ENCODE measurements at places on chromosomes 2 and 18. TPM values are rescaled to one million over a fixed set of nuclear protein-coding genes. Genes with fewer than 3 reads are reported as not detected.

- no peak for DNase-seq
Observed at GRCh38 chr2:49490710-49491109, 336.4 kb upstream of the FSHR start.

DNA sequence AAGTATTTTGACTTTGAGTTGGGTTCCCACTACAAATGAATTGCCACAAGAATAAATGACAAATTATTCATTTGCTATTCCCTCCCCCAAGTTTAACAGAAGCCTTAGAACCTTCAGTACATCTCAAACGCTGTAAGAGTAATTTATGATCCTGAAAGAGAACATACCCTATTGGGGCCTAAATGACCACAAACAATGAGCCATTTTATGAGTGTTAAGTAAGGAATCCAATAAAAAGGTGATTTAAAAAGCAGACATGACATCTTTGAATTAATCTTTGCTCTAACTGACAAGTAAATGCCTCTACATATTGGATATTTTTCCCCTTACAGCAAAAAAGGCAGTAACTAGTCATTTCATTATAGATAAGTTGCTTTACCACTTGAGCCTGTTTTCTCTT, 136.9 kb downstream of the NRXN1 start:
- no peak for DNase-seq

Gene LAMA3
- 7.1 TPM for total RNA-seq

DNA sequence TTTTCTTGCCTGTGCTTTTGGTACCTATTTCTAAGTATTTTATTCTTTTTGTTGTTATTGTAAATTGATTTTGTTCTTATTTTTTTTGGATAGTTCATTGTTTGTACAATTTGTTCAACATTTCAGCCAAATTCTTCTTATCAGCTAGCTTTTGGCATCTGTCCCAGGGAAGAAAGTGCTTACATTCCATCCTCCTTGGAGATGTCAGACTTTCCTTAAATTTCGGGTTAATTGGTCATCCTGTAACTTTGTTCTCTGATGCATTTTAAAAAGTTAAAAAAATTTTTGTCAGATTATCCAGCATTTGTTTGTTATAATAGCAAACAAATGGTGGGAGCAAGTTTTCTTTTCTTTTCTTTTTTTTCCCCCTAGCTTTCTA, 60.3 kb downstream of the PTH2R start:
- no peak for DNase-seq

DNA sequence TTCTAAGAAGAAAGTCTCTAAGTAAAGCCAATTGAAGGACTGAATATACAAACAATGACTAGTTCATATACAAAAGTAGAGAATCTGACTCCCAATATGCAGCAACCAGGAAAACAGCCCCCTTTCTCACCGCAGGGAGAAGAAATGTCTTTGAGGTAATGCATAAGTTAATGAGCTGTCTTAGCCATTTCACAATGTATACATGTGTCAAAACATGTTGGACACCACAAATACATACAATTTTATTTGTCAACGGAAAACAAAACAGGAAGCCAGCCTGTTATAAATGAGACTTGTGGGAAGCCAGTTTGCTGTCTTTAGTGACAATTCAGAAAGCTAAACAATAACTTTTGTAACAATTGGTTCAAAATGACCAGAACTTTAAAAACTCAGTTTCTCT, 389.2 kb downstream of the CBLN2 start:
- DNase-seq: no peak

DNA sequence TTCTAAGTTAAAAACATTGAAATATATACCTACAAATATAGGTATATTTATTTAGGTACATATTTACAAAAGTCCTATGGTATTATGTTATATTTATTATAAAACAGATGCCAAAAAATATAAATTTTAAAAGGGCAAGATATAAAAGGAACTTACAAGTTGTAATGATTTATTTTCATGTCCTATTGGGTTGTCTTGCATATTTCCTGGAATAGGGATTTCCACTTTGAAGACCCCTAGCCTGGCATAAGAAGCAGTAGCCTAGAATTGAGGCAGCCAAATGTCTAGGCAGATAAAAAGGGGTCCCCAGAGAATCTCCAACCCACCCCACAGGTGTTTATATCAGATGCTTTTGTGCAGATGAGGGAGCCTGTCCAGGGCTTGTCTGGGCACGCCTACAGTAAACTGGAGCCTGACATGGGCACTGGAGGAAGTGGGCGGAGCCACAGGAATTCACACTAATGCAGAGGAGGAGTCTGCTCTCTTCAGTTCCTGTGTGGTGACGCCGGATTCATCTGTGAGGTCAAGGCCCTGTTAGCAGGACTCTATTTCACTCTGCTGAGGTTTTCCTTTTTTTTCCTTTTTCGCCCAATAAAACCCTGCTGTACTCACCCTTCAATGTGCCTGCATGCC, 1088.9 kb upstream of the PIK3C3 start:
- DNase-seq: no peak

GRCh38 chr2:112187805-112188596, 49.8 kb downstream of the FBLN7 start:
- DNase-seq: no peak

Gene GALR1
- total RNA-seq: not detected

- no peak for DNase-seq
Observed at GRCh38 chr2:216179015-216179414, 69.9 kb downstream of the XRCC5 start.

DNA sequence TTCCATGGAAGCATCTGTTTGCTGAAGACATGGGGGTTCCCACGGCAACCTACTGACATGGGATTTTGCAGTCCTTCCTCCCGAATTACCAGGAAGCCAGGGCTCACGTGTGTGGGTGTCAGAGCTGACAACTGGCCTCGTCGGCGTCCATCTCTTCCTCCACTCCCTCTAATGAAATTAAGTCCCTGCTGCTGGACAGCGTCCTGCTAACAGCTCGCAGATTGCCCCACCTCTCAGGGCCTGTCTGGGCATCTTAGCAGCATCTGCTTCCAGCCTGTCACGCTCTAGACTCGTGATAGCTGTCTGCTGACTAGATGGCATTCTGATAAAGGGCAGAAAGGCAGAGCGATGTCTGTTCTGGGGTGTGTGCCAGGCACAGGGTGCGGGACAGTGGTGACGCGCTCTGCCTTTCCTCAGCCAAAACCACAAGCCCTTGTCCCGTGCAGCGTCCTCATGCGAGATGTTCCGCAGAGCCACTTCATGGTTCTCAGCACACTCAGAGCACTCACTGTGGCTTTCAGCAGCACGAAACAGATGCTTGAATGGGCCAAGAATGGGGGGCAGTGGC, 161.1 kb downstream of the ARL4C start:
- peak; percentile 80 for DNase-seq

Gene HOXD10
- not detected for total RNA-seq

GRCh38 chr2:11705063-11705462, 35.1 kb upstream of the NTSR2 start:
- no peak for DNase-seq

GRCh38 chr18:21548647-21549046, 51.9 kb downstream of the ESCO1 start:
- no peak for DNase-seq

DNA sequence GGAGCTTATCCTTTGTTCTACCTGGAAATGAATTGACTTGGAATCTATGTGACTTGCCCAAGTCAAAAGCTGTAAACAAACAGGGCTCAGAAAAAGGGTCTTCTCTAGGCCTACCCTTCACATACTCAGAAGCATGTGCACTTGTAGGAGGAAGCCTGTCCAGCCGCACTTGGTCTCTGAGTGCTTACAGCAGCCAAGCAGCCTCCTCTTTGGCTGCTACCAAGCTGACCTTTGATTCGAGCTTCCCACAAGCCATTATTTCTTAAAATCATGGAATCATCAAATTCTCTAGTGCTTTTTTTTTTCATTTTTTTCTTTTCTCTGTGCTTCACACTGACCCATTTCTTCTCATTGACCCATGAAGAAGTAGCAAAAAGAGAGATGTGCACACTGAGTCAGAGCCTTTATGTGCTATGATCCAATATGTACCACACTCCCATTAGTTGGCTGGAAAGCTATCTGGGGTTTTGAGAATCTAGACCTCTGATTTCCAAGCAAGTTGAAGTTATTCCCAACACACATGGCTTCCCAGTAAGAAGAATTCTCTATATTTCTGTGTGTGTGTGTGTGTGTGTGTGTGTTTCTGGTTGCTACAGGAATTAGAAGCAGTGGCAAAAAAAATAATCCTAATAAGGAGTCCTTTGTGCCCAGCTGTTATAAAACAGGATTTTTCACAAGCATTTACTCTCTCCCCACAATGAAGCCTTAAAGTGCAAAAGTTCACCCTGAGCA, 550.3 kb upstream of the TNP1 start:
- no peak for DNase-seq

- DNase-seq: no peak
Observed at GRCh38 chr2:174597345-174598047, at the start of gene WIPF1. TSS of gene WIPF1 (minus strand) at chr2:174597804. CDS start at chr2:174585573, 12,231 bp downstream.

Gene SLC35F6
- total RNA-seq: 40.0 TPM

Gene HOXD3
- 4.5 TPM for total RNA-seq

- DNase-seq: no peak
Observed at GRCh38 chr2:103401621-103402020, 639.8 kb downstream of the TMEM182 start.

DNA sequence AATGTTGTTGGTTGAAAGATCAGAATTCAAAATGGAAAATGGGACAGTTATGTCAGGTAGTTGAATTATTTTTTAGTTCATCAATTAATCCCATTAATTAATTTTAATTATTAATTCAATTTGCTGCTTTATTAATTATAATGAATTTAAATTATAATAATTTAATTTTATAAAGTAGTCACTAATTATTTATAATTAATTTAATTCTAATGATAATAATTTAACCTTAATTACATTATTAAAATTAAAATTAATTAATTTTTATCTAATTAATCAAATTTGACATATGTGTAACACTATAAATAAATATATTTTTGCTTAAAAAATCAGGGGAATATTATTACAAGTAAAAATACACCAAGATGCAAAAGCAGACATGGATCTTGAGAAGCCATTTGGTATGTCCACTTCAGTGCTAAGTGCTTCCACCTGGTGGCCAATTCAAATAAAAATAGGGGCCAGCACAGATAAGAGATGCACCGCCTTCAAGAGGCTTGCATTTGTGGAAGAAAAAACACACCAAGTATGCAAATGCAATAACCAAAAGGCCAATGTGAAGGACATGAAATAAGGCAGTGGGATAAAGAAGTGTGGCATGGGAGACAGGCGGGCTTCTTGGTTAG, 73.2 kb downstream of the MBP start:
- DNase-seq: no peak

Gene ZC3H6
- total RNA-seq: 22.6 TPM

Gene PROKR1
- total RNA-seq: not detected

Gene RPRM
- total RNA-seq: 0.89 TPM

Gene C2orf72
- total RNA-seq: not detected

GRCh38 chr2:40967451-40967850, 515.6 kb upstream of the SLC8A1 start:
- DNase-seq: no peak

Gene NOSTRIN
- total RNA-seq: 13.2 TPM

Gene C2orf80
- total RNA-seq: not detected

Data from spleen (tissue), 13 donors.